NCI-H2227 treated with DMSO at 0.1 percent for 48 hours (cell line): ENCODE measurements at places on chromosomes 7 and 10.

GRCh38 chr10:43340619-43341018, 30.8 kb upstream of the FXYD4 start:
- no peak for DNase-seq

- DNase-seq = no peak
Measured at GRCh38 chr7:138879356-138879755, 81.4 kb upstream of the ATP6V0A4 start.

GRCh38 chr10:23197416-23197861, 5.3 kb downstream of the PTF1A start:
- no peak for DNase-seq

GRCh38 chr7:96647733-96648132, 61.9 kb downstream of the SEM1 start:
- DNase-seq = no peak

DNA sequence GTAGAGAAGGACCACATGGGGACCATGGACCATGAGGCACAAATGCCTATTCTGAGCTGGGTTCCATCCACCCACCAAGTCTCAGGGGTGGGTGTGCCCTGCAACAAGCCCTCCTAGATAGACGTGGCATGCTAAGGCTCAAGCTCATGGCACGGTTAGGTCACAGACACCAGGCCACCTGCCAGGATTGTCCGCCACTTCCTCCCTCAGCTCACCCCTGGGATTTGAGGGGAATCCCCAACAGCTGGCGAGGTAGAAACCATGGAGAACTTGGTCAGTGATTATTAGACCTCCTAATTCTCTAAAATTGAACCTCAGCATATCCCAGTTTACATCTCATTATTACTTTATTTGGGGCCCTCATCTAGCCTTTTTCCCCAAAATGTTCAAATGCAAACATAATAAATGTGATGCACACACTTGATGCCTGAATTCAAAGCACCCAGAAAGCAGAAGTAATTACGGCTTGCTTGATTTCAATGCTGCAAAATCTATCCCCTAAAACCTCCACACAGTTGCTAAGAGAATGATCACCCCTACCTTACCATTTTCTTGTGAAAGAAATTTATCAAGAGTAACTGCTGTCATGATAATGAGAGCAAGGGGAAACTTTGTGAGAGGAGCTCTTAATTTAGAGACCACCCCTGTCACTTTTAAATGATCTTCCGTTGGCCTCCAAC, 366.6 kb upstream of the PFKP start:
- no peak for DNase-seq

DNA sequence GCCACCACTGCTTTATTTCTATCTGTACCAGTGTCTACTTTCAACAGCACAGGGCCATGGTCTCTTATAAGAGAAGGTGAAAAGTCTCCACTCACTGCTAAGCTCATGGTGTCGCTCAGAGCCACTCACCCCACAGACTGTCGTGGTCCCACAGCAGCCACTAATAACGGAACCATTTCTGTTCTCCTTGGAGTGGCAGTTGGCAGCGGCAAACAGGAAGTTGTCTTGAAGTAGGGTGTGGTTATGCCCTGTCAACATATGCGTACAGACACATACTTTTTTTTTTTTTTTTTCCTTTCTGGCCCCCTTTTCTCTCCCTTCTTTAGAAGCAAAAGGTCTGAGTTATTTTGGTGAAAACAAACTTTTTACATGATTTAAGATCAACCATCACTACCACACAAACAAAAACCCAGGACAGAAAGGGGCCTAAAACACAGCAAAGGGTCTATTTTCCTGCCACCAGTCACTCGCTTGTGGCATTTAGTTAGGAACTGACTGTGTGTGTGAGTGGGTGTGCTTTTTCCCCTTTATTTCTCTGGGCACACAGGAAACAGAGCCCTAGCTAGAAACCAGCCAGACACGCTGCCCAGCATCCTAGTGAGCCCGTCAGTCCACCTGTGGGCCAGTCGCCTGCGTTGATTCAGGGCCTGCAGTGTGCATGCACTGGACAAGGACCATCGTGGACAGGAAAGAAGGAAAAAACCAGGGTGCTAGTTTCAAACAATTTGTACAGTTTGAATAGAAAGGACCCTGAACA, 96.7 kb upstream of the EFCAB10 start:
- DNase-seq = no peak

DNA sequence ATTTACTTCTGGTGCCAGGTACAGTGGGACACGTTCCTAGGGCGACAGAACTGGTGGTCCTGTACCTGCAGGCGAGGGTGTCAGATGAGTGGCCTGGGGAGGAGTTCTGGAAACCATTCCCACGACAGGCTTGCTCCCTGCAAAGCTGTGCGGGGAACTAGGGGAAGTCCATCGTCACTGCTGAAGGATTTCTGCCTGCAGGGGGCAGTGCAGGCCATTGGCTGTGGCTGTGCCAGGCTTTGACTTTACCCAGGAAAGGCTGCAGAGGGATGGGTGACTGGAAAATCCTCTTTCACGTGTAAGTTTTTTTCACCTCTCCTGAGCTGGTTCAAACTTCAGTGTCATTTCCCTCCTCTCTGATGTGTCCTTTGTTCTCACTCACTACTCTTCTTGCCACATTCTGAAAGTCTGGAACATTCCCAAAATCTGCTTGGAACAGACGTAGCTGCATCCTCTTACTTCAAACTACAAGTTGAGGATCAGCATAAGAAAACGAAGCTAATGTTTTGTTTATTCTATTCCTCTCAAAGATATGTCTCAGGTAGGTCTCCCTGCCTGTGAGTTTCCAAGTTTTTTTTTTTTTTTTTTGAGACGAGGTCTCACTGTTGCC, 126.5 kb downstream of the SH2D4B start:
- DNase-seq = peak; percentile 28

- DNase-seq = no peak
Measured at GRCh38 chr7:19403691-19404090, 258.5 kb upstream of the FERD3L start.

DNA sequence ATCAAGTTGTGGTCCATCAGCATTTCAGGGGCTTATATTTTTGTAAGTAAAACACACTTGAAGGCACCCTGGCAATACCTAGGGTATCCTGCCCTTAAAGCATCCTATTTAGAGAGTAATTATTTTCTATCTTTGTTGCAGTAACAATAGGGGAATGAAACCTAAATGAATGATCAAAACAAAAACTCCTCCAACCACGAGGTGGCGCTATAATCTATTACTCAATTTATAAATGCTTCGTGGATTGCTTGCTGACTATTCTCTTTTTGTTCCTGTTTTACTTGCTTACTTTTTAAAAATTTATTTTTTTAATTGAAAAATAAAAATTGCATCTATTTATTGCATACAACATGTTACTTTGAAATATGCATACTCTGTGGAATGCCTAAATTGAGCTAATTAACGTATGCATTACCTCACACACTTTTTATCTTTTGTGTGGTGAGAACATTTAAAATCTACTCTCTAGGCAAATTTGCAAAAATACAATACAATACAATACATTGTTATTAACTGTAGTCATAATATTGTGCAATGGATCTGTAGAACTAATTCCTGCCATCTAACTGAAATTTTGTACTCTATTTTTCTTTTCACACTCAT, 147.7 kb upstream of the BMPER start:
- DNase-seq = no peak

- no peak for DNase-seq
Measured at GRCh38 chr7:4740796-4741195, 34.6 kb upstream of the AP5Z1 start.

DNA sequence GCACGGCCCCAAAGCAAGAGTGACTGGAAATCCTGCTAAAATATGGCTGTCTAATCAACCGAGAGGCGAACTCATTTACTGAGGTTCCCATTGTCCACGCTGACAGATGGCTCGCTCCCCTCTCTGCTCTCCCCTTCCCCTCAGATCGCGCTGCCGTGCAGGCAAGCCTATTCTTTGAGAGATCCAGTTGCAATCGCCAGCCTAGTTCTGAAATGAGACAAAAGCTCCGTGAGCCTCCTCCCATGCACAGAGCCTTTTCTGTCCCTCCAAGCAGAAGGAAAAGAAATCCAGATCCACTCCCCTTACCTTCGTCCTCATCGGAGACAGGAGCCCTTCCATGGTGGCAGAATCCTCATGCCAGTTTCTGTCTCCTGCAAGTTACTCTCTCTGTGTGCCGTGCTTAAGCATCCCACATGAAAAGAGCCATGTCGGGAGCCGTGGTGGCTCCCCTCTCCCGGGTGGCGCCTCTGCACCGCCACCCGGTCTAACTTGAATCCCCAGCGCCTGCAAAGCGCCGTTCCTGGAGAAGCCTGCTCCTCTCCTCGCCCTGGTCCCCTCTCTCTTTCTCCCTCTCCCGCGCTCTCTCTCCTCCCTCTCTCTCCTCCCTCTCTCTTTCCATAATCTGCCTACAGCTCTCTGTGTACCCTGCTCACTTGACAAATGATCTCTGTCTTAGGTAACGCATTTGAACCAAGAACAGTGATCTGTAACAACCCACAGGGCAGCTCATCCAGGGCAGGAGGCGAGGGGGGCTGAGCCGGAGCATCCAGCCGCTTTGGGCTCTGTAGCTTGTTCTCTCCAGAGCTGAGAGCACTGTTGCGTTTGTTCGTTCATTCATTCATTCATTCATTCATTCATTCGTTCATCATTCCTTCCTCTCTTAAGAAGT, 156.8 kb downstream of the FRMD4A start:
- peak; percentile 25 for DNase-seq

DNA sequence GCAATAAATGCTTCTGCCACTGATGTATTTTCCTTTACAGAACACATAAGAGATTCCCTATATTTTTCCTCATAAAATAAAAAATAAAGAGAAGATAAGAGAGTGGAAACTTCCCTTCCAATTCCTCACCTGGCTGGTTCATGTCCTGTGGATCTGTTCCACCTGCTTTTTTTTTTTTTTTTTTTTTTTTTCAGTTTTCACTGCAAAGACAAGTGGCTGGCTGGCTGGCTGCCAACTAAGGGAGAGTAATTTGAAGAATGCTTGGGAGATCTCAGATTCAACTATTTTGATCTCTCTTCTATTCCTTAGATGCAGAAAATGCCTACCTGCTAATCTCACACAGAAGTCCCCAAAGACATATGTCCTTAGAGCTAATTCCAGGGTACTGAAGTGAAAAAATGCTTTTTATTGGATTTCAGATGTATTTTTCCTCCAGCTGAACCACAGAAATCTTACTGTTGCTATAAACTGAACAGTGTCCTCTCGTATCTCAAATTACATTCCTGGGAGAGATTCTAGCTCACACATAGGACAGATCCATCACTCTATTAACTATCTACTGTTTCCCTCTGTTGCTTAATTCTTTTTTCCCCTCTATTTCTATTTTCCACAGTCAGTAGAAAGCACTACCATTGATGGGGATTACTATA, 120.8 kb downstream of the NRCAM start:
- DNase-seq = peak; percentile 87

DNA sequence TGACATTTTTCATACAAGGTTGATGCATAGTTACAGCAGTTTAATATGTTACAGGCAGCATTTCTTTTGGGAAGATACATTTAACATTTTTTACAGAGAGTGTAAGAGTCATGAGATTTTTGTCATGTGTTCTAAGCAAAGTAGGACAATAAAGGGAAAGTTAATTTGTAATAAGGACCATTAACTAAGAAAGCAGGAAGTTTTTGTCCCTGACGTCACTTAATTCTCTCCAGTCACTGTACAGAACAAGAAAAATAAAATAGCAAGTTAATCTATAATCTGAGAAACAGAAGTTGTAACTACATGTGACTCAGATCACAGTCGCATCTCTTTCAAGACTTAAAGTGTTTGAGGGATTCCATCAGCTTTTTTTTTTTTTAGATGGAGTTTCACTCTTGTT, 49.5 kb upstream of the CAPZA2 start:
- DNase-seq = no peak

GRCh38 chr10:69501657-69502056, 50.4 kb downstream of the TSPAN15 start:
- DNase-seq = no peak

- DNase-seq = peak; percentile 82
Measured at GRCh38 chr7:100053215-100053614, 3.6 kb downstream of the ZSCAN21 start.

GRCh38 chr10:43315535-43316207, 48.8 kb upstream of the RASGEF1A start:
- DNase-seq = no peak

DNA sequence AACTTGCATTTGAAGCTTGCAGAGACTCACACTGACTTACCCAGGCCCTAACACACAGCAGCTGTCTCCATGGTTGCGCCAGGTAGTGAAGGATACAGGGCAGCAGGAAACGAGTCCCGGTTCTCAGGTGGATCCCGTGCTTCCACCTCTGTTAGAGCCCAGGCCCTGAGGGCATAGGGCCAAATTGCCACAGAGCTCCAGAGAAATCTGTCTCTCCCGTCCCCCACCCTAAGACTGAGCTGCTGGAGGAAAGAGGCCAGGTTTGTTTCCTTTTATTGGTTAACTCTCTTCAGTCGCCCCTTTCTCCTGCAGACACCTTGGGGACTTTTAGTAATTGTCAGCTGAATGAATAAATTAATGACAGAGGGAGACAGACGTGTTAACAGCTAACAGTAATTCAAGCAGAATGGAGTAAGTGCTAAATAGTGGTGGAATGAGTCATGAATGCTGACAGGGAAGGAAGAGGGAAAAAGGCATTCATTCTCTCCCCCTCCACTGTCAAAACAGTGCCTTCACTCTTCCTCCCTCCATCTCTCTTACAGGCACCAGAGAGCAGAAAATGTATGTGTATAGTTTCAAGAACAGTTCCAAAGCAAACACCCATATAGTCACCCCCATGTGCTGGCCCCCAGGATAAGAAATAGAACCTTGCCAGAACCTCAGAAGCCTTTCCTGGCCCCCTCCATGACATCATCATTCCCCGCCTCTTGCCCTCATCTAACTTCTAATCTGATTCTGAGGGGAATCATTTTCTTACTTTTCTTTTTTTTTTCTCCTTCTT, 16.8 kb upstream of the DLG5 start:
- no peak for DNase-seq

- DNase-seq = peak; percentile 21
Measured at GRCh38 chr7:36563706-36564327, 160.5 kb downstream of the AOAH start.

DNA sequence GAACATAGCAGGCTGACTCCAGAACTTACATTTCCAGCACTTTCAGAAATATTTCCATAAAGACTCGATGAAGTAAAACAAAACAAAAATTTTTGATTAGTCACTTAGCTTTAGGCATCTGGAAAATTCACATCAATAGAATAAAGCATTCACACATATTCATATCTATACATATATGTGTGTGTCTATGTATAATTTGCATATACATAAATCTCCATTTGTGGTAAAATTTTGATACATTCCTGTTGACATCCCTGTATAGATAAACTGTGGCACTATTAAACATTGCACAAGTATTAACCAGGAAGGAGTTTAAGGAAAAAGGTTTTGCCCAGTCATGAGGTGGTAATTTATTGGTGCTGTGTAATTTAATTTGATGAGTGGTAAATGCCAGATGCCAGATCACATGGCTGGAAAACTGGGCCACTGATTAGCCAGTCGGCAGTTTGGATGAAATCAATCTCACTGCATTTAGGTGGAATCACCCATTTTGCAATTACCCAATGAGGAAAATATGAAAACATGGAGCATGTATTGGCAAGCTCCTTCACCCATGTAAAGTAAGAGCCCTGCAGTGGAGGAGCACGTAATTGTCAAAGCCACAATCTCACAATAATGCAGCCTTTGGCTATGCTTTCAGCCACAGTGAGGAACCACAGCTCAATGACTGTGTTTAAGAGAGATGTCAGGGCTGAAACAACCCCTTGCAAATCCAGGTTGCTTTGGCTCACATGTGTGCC, 294.6 kb downstream of the RNLS start:
- DNase-seq = peak; percentile 44
